Sigmoid colon (tissue), 7 donors: ENCODE measurements at places on chromosomes 13 and 19. TPM values are rescaled to one million over a fixed set of nuclear protein-coding genes. Genes with fewer than 3 reads are reported as not detected.

GRCh38 chr19:30784850-30785457, 412.8 kb downstream of the ZNF536 start:
- DNase-seq: peak; percentile 76
- H3K4me1 ChIP-seq: no peaks in the 10 kb centered on the region
- H3K4me3 ChIP-seq: no peak overlapping the region
- H3K27me3 ChIP-seq: no peaks in the 10 kb centered on the region
- H3K27ac ChIP-seq: no peak overlapping the region

Gene ZNF550
- 1.2 TPM for polyA plus RNA-seq

DNA sequence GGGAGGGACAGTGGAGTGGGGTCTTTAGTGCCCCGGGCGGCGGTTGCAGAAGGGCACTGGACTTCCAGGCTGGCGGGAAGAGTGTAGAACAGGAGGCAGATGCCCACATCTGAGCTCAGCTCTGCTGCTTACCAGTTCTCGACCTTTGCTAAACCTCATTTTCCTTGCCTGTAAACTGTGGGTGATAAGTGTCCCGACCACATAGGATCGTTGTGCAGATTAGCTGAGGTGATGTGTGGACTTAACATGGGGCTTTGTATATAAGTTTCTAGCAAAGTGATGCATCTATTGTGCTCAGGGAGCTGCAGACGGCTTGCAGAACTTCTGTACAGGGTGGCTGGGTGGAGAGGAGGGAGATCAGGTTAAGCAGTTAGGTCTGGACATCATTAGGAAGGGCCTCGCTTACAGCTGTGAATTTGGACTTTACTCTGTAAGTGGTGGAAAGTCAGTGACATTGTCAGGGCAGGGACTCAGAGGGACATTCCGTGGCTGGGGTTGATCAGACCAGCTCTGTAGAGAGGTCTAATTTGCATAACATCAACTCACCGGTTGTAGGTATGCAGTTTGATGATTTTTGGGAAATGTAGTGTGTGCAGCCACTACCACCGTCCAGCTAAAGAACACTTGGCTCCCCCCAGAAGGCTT, 70.0 kb downstream of the SPATA13 start:
- no peaks in the 10 kb centered on the region for H3K27me3 ChIP-seq
- DNase-seq: no peak
- H3K27ac ChIP-seq: no peak overlapping the region
- peaks cover 11% of the 10 kb centered on the region for H3K4me1 ChIP-seq
- no peak overlapping the region for H3K4me3 ChIP-seq
- no peaks in the 10 kb centered on the region for H3K36me3 ChIP-seq

GRCh38 chr13:27353166-27353583, 71.2 kb upstream of the GTF3A start:
- peak overlapping the region; percentile 14 for H3K4me3 ChIP-seq
- no peaks in the 10 kb centered on the region for H3K27me3 ChIP-seq
- H3K27ac ChIP-seq: peak overlapping the region; percentile 77
- no peaks in the 10 kb centered on the region for H3K36me3 ChIP-seq

DNA sequence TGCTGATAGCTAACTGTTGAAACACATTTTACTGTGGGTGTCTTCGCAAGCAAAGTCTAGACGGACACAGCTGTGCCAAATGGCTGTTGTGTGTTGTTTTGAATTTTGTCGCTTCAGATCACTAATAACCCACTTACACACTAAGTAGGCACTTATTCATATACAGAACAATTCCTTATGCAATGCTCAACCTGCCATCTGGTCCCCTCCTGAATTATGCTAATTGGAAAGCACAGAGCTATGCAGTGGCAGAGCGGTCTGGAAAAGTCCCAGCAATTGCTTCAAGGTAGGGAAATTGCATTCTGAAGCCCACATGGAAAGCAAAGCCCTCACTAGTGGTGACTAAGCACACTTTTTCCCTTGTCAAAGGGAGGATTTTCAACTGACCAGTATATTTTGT, 69.9 kb downstream of the C13orf42 start:
- H3K27ac ChIP-seq: no peak overlapping the region
- no peaks in the 10 kb centered on the region for H3K27me3 ChIP-seq
- no peaks in the 10 kb centered on the region for H3K4me1 ChIP-seq

GRCh38 chr13:57314897-57315520, 148.0 kb downstream of the PRR20E start:
- no peak overlapping the region for H3K4me3 ChIP-seq
- H3K27ac ChIP-seq: no peak overlapping the region
- no peaks in the 10 kb centered on the region for H3K36me3 ChIP-seq
- no peaks in the 10 kb centered on the region for H3K27me3 ChIP-seq

Gene NECTIN2
- polyA plus RNA-seq: 15.6 TPM

- no peak for DNase-seq
- H3K36me3 ChIP-seq: no peaks in the 10 kb centered on the region
- no peak overlapping the region for H3K27ac ChIP-seq
- H3K4me3 ChIP-seq: no peak overlapping the region
Measured at GRCh38 chr13:93364166-93364565, 137.6 kb downstream of the GPC6 start.

Gene CEACAM7
- polyA plus RNA-seq: 306 TPM

DNA sequence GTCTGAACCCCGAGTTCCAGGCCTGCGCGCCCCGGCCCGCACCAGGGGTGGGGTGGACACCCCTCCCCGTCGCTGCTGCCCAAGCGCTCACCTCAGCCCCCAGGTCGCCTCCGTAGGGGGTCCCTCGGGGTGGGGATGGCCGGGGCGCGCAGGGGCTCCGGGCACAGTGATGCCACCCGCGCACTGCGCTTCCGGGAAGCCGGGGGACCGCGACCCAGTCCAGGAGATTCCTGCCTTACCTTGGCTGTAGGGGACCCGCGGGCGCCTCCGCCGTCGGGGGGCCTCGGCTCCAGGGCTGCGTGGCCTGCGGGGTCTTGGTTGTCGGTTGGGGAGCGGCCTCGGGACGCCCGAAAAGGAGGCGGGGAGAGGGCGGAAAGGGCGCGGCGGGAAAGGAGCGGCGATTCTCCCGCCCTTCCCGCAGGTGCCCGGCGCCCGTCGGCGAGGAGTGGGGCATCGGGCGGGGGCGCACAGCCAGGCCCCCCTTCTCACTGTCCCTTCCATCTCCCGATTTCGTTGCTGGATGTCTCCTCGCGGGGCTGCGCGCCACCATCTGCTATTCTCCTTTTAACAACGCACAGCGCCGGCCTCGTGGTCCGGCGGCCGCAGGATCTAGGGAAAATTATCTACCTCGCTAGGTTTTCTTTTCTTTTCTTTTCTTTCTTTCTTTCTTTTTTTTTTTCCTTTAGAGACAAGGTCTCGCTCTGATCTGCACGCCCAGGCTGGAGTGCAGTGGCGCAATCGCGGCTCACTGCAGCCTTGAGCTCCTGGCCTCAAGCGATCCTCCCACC, at the start of gene KEAP1:
Gene KEAP1, minus strand, starts transcription at position 355 of the 788 bp plus-strand sequence. CDS start 3,323 bp downstream, outside the sequence.
- peaks cover 48% of the 10 kb centered on the region for H3K4me1 ChIP-seq
- no peaks in the 10 kb centered on the region for H3K27me3 ChIP-seq
- peak within 1 kb of the TSS; percentile 93 for H3K4me3 ChIP-seq
- H3K27ac ChIP-seq: peak within 1 kb of the TSS; percentile 97
- peak; percentile 69 for DNase-seq

DNA sequence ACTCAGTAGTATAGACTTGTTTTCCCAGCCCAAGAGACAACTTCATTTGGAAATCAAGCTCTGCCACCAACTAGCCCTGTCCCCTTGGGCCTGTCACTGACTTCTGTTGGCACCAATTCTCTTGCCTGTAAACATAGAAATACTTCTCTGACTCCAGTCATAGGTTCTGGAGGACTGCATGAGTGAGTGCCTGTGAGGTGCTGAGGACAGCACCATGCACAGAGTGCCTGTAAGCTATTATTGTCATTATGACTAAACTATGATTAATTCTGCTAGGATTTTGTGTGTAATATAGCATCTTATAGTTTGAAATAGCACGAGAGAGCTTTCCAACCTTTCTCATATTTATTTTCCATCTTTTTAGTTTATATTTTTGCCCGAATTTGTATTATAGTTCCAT, 247.9 kb downstream of the MYO16 start:
- no peaks in the 10 kb centered on the region for H3K36me3 ChIP-seq
- H3K27me3 ChIP-seq: no peaks in the 10 kb centered on the region
- H3K4me1 ChIP-seq: no peaks in the 10 kb centered on the region
- H3K4me3 ChIP-seq: no peak overlapping the region
- DNase-seq: no peak

GRCh38 chr13:110471156-110471832, 90.2 kb downstream of the RAB20 start:
- no peaks in the 10 kb centered on the region for H3K27me3 ChIP-seq
- H3K36me3 ChIP-seq: peaks cover 80% of the 10 kb centered on the region
